ENCODE measurements at places on chromosomes 12 and 14.

- DNase-seq, result no peak
Observed at GRCh38 chr12:102461501-102461900, 18.9 kb downstream of the IGF1 start.

DNA sequence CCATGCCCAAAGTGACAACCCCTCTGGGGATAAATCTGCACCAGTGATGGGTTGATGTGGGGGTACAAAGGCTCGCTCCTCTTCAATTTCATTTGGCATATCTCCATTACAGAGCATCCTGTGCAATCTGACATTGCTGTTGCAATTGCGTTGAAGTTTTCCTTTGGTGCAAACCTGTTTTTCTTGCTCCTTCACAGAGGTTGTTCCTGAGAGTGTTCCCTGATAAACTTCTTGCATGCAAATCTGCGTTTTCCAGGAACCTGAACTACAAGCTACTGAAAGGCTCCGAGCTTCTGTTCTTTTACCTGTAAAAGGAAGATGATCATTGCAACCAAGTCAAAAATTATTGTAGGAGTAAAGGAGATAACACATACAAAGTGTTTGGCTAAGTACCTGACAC lies 26.1 kb downstream of the SERPINA11 start:
- no peak for DNase-seq

DNA sequence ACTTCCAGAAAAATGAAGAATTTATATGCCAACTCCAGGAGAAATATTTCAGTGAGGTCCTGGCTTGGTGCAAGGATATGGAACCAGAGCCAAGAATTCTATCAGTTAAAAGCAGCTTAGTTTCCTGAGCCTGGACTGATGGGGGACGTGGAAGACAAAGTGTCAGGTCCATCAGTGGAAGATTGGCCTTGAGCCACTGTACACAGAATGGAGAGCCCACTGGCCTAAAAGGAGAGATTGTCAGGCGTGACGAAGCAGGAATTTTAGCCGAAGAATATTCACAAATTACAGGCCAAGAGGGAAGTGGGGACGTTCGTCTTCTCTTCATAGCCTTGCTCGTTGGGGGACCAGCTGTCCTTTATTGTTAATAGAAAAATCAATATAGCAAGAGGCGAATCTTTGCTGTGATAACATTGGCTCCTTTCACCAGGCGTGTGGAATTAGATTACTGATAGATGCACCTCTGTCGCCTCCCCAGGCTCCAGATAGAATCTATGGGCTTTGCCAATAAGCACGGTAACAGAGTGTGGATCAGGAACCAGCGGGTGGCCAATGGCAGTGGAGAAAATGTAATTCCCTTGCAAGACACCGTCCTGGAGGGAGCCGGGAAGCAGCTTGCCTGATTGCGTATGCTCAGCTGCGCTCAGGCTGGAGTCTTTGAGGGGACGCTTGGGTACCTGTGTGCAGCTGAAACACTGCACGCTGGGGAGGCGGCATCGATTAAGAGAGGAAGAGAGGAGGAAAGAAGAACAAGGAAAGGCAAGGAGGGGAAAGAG lies 56.4 kb downstream of the TMEM132C start:
- DNase-seq, result no peak

- no peak for DNase-seq
Observed at GRCh38 chr12:109885616-109886015, 5.3 kb upstream of the GLTP start.

DNA sequence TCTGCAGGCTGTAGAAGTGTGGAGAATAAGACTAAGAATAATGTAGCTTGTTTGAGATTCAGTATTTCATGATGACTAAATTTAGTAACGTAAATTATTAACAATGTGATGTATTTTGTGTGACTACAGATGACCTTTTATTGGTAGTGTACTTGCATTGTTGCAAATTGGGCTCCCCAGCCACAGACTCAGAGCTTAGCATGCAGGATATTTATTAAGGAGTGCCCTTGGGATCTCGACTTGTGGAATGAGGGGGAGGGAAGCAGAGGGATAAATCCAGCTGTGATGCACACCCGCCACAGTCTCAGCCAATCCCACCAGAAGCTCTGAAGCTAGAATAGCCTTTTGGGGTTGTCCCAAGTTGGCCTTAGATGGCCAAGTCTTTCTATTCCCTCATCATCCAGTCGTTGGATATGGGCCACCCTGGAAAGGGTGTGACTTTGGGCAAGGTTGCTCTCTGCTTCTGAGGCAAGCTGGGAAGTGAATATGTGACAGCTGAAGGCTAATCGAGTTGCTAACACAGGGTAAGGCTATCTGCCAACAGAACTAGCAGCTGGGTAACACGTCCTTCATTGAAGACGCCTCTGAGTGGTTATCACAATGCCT lies 42.1 kb upstream of the USP44 start:
- no peak for DNase-seq

DNA sequence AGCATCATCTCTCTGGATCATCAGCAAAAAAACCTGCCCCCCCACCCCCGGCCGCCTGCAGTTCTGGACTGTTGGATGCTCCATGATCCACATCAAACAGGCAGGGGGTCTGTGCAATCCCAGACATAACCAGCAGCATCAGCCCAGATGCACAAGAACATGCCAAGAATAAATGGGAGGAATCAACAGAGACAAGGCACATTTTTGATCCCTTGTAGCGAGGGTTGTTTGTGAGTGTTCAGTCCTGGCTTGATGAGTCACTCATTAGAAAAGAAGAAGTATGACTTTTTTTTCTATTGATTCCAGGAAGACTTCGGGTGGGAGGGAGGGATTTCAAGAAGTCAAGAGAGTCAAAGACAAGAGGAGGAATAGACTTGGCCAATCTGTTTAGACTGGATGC lies 244.2 kb downstream of the KSR2 start:
- no peak for DNase-seq

GRCh38 chr12:117361347-117361751 lies at the start of gene NOS1:
Gene NOS1 (minus strand): TSS chr12:117361626. CDS start chr12:117331069, 30,557 bp downstream.
- no peak for DNase-seq

GRCh38 chr12:52189376-52190174 lies 2.2 kb downstream of the KRT80 start:
- no peak for DNase-seq

GRCh38 chr14:23936084-23936829 lies 17.3 kb upstream of the DHRS4 start:
- DNase-seq, result no peak

DNA sequence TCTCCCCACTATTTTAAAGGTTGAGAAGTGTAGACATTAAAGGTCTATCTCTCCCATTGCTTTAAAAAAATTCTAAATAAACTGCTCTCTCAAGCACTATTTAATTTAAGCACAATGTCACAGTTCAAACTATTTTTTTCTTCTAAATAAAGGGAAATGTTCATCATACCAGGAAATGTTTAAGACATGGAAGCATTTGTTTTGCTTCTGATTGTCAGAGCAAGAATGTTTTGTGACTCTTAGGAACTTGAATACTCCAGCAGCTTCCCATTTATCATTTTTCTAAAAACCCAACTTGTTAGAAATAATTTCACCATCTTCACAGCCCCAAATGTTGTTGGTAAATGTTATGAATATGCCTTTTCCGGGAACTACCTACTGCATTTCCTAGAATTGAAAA lies 121.8 kb upstream of the NTF3 start:
- DNase-seq, result no peak

GRCh38 chr14:50783563-50783962 lies 47.4 kb downstream of the NIN start:
- DNase-seq, result no peak

GRCh38 chr14:75096959-75097358 lies 27.5 kb downstream of the ZC2HC1C start:
- DNase-seq, result no peak

- DNase-seq, result no peak
Observed at GRCh38 chr12:108373111-108373510, 34.0 kb upstream of the CMKLR1 start.

DNA sequence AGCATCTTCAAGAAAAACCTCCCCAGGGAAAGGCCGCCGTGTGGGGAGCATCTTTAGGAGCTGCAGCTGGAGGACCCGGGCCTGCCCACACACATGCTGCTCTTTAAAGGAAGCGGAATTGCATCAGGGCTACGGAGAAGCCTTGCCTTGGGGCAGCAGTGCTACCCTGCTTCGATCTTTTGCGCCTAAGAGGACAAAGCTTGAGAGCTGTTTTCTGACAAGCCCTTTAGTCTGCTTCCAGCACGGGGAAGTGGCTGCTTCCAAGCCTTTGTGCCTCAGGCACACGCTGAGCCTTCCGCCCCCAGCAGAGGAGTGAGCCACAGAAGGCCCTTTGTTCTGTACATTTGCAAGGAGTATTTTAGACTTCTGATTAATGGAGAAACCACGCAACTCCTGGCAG lies 31.5 kb downstream of the COA8 start:
- peak; percentile 50 for DNase-seq

DNA sequence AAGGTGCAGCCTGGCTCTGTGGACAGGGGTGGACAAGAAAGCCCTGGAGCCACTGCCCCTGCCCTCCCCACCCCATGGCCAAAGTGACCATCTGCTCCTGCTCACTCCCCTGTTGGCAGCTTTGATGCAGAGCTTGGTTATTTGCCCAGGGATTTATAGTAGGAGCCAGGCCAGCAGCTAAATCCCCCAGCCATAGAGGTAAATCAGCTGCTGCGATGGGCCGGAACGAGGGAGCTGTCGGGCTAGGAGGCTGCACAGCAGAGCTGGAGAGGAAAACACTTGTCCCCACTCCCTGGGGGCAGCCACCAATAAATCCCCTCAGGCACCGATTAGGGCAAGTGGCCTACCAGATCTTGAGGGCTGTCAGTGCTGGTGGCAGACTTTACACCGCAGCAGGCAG lies 26.0 kb downstream of the SMUG1 start:
- DNase-seq, result no peak

DNA sequence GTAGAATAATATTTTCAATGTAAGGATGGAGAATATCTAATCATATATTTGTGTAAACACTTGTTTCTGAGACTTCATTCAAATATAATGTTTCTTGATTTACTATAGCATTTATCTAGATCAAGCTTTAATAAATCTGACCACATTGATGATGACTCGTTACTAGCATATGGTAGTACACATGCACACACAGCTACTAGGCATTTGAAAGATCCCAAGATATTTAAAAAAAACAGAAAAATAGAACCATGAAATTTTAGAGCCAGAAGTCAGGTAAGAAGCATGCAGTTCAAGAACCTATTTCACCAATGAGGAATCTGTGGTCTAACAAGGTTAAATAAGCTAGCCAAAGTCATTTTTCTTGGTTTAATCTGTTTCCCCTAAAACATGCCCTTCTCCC lies 32.0 kb downstream of the DCP1B start:
- peak; percentile 13 for DNase-seq

DNA sequence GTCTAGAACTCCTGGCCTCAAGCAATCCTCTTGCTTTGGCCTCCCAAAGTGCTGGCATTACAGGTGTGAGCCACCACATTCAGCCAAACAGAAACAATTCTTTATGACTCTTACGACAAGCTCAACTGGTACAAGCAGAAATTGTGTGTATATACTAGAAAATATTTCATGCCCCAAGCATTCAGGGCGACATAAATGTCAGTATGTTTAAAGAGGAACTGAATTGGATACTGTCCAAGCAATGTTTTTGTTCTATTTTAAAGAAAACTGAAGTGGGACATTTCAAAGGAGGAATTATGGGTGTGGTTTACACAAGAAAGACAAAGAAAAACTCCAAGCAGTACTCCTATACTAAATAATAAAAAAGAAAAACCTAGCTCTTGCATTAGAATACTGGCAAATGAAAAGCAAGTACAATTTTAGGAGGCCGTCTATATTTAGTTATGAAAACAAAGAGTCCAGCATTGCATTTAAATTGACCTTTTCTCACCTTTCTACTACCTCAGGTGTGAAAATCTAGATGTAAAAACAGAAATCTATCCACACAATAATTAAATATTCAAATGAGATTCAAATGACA lies 48.9 kb downstream of the PPP1R12A start:
- no peak for DNase-seq

DNA sequence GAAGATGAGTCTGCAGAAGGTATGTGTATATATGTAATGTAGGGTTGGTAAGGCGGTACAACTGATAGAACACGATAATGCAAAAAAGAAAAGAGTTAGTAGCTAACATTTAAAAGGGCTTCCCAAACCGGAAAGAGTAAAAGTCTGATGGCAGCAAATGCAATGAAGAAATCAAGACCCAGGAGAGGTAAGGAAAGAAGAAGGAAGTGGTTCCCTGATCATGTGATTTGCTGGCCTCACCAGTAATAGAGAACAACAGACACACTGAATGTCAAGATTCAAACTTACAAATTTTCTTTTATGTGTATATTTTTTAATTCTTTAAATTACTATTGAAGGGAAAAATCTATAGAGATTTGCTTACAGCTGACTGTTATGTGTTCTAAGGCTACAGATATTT lies 18.4 kb downstream of the ZFC3H1 start:
- no peak for DNase-seq

DNA sequence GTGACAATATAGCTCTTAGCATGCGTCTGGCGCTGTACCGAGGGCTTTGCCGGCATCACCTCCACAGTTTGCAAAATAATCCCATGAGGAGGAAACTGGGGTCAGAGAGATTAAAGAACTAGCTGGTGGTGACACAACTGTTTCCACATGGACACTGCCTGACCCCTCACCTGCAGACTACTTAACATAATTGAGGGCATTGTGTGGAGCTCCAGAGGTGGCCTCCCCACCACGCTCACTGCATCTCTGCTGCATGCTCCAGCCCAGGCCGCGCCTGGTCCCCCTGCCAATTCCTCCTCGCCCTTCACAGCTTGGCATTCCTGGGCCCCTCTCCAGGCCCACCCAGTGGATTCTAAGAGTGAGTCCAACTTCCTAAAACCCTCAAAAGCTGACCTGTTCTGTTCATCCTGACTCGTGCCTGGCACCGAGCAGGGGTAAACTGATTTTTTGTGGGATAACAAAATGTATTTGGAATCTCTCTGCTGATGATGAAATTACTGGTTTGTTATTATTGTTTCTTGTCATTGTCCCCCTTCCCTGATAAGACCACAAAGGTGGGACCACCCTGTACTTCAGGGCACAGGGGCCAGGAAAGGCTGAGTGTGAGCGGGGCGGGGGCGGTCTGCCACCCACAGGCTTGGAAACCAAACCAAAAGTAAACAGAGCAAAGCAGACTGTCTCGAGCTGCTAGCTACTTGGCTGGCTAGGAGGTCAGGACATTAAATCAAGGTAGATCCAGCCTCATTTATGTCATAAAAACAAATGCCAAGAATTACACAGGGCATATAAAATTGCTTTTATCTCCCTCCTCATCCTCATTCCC lies 40.6 kb downstream of the CHGA start:
- DNase-seq, result no peak

DNA sequence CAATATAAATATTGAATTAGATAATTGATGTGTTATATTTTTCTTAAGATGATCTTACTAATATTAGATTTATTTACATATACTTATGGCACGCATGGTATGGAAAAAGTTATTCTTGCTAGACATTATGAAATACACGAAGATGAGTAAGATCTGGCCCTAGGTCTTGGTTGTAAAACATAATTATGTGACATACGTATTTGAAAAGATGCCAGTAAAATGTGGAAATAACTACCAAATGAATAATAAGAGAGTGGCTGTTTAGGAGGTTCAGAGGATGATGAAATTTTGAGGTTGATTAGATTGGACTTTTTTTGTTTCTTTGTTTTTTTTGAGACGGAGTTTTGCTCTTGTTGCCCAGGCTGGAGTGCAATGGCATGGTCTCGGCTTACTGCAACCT lies 41.3 kb downstream of the FANCM start:
- peak; percentile 46 for DNase-seq

- DNase-seq, result no peak
Observed at GRCh38 chr14:74587363-74587707, 24.7 kb downstream of the LTBP2 start.
